ENCODE measurements at places on chromosomes 6 and 20.

- no peak for DNase-seq
Observed at GRCh38 chr6:6058054-6058444, 51.3 kb upstream of the NRN1 start.

DNA sequence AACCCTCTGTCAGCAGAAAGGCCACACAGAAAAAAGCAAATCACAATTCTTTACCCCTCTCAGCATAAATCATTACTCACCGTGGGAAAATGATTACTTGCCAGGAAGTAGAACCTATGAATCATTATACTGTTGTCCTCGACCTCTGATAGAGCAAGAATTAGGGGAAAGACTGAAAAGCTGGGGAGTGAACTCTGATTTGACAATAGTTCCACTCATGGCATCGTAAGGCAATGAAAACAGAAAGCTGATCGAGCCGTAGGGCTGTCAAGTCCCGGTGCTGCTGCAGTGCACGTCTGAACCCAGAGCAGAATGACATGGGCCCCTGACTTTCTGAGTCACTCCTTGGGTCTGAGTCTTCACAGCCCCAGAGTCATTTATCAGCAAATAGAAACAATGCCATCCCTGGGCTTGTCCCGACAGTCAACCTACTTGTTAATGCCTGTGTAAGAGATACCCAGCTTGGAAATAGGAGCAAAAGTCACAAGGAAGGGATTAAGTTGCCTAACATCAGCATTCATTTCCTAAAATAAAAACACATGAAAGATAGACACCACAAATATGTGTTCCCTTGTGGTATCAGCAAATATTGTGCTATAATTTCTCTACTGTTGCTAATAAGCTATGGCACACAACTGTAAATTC lies 224.8 kb upstream of the MARCKS start:
- no peak for DNase-seq

DNA sequence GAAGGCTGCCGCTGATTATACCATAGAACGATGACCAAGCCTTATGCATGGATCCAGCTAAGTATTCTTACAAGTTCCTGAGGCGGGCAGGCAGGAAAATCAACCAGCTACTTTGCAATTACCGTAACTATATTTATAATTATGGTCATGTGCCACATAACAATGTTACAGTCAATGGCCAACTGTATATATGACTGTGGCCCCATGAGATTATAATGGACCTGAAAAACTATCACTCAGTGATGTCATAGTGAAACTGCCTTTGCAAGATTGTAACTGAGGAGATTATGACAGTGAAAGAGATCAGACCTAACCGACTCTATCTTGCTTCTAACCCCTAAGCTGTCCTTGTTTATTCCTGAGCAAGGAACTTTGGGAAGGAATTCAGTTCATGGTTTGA lies 33.1 kb upstream of the FAM135A start:
- no peak for DNase-seq

GRCh38 chr6:150256618-150257272 lies 112.1 kb upstream of the IYD start:
- DNase-seq, result no peak

DNA sequence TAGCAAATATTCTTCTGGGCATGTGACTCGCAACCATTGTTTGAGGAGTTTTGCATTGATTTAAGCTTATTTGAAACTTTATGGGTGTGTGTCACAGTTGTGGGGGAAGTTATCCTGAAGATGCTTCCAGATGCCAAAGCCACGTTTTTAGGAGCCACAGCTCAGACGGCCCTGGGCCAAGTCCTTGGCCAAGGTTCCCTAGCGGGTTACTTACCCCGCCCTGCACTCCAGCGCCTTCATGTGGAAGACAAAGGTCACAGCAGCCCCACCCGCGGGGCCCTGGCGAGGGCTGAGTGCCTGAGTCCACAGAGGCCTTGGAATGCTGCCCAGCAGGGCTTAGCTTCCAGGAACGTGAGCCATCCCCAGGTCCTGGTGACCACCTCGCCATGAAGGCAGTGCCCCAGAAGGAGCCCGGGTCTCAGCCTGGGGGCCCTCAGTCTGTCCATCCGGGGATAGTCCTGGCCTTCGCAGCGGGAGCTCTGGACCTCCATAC lies 308.3 kb downstream of the CDH4 start:
- no peak for DNase-seq

DNA sequence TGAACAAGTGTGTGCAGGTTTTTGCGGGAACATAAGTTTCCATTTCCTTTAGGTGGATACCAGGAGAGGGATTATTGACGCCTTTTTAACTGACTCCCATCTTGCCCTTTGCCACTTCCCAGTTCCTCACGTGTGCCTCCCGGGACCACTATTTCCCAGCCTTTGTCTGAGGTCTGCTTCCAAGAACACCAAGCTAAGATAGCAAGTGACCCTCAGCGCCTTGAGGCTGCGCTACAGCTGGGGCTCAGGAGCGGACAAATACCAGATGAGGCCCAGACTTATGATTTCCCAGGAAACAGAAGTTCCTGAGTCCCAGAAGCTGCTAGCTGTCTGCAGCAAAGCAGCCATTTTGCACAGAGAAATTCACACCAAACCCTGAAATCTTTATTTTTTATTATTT lies 216.7 kb downstream of the SYNDIG1 start:
- no peak for DNase-seq

DNA sequence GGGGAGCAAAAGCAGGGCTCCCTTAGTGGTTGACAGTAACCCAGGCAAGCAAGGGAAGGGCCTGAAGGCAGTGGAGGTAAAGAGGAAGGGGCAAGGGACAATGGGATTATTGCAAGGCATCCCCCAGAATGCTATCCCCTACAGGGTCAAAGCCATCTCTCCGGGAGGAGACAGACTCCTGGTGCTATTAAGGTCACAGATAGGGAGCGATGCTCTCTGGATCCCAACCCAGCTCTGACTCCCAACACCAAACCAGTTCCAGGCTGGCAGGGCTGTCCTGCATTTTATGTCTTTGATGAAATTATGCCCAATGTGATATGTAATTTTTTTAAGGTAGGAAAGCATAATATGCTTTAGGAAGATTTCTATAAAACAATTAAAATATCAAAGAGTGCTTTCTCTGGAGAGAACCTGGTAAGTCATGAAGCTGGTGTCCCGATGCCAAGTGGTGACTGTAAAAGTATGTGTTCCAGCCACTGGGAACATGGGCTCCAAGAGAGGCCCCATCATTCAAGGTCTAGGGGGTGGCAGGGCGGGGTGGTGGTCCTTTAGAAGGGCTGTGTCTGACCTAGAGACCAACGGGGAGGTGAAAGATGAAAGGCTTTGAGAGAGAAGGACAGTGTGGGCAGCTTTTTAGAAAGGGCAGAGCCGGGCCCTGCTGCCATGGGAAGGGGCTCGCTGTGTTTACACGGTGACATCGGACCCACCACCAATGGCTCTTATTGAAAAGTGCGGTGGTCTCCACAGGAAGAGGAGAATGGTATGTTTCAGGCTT lies 276.5 kb downstream of the CDC5L start:
- DNase-seq, result no peak

DNA sequence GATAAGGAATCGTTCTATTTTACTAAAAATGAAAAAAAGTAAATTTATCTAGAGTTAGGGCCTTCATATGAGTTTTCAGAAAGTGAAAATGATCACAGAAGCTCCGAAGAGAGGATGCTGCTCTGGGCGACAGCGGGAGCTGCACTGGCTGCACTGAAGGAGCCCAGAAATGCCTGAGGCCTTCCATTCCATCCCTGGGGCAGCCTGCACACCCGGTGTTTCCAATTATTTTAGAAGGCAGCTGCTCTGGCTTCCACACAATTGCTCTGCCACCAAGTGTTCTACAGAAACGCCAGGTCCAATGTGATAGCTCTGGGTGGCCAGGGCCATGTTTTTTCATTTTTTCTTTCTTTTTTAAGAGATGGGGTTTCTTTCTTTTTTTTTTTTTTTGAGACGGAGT lies 3.6 kb downstream of the DTNBP1 start:
- DNase-seq, result no peak

- DNase-seq, result no peak
Observed at GRCh38 chr6:169944061-169944337, 192.6 kb downstream of the ERMARD start.

DNA sequence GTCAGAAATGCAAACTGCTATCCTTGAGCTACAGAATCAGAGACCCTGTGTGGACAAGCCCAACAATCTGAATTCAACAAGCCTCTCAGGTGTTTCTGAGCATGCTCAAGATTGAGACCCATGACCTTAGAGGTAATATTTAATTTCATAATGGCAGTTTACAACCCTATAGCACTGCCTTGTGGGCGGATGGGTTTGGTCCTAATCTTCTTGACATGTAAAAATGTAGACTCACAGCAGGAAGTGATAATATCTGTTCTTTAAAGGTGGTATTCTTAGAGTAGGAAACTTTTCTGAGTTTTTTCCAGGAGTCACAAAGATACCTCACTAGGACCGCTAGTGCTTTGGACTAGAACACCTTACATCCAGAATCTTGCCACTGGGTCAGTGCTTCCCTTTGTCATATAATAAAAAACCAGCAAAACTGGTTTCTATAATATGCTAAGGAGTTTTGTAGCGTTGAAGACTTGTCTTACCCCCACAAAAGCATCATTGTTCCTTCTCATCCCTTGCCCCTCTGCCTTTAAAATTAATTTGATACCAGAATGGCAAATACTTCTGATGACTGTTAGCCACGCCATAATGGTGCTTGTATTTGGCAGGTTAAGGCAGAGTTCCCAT lies 52.6 kb downstream of the E2F3 start:
- DNase-seq, result no peak

GRCh38 chr20:18692447-18692846 lies 104.6 kb downstream of the DTD1 start:
- DNase-seq, result no peak

DNA sequence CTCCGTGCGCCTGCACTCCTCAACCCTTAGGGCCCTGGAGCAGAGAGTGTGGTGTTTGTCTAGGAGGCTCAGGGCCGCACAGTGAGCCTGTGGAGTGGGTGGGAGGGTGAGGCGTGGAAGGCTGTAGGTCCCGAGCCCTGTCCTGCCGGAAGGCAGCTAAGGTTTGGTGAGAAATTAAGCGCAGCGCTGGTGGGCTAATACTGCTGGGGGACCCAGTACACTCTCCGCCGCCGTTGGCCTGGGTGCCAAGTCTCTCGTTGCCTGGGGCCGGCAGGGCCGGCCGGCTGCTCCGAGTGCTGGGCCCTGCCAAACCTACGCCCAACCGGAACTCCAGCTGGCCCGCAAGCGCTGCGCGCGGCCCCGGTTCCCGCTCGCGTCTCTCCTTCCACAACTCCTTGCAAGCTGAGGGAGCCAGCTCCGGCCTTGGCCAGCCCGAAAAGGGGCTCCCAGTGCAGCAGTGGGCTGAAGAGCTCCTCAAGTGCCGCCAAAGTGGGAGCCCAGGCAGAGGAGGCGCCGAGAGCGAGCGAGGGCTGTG lies 40.4 kb upstream of the MCUR1 start:
- DNase-seq, result no peak

DNA sequence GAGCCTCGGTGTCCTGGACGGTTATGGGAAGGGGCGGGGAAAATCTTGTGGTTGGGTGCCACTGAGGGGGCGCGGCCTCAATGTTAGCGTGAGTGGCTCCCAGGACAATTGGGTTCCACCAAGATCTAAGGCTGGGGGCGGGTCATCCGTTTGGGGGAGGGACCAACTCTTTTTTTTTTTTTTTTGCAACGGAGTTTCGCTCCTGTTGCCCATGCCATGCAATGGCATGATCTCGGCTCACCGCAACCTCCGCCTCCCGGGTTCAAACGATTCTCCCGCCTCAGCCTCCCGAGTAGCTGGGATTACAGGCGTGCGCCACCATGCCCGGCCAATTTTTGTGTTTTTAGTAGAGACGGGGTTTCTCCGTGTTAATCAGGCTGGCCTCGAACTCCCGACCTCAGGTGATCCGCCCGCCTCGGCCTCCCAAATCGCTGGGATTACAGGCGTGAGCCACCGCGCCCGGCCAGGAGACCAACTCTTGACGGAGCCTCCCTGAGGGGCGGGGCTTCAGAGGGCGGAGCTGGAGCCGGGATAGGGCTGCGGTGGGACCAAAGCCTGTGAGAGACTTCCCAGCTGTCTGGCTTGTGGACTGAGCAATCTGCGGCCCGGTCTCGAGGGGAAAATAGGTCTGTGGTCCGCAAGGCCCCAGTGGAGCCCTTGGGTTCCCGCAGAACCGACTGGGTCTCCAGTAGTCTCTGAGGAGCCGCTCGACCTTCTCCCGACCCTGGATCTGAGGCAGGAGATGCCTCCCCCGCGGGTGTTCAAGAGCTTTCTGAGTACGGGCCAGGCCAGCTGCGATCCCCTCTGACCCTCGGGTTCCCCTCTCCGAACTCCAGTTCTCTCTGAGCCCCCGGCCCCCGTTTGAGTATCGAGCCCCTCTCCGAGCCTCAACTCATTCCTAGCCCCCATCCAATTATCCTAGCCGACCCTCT lies 1.1 kb downstream of the SPAG4 start:
- peak; percentile 12 for DNase-seq

DNA sequence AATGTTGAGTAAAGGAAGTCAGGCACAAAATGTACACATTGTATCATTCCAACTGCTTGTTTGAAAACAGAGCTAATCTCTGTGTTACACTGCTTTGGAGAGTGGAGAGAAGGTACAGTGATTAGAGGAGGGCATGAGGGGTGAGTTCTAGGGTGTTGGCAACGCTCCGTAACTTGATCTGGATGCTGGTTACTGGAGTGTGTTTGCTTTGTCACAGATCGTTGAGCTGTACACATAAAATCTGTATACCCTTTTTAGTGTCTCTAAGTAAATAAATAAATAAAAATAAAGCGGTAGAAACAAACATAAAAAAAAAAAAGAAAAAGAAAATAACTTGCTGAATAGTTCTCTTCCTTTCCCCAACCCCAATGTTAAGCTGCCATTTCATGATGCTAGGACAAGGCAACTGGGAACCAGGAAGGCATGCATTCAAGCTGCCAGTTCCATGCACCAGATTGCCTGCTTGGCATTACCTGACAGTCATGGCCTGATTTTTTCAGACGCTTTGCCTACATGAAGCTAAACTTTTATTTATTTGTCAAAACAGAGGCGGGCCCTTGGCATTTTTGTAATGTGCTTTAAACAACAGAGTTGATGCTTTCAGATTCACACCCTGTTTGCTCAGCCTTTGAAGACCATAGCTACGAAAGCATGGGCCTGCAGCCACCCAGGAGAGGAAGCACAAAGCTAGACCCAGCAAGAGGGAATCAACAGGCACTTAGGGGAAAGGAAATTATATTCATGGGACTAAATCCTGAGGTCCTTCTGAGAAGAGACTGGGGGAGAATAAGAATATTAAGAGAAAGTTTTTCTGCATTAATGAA lies 21.2 kb downstream of the TNFRSF21 start:
- DNase-seq, result no peak

DNA sequence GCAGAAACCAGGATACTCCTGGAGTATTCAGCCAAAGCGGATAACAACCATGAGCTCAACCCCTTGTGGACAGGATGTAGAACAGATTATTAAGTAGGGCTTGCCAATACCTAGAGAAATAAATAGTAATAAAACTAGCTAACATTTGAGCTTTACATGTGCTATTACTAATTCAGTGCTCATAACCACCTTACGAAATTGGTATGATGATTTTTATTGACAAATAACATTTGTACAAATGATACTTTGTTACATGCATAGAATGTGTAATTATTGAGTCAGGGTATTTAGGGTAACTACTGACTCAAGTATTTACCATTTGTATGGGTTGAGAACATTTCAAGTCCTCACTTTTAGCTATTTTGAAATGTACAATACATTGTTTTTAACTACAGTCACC lies 287.9 kb downstream of the CDC5L start:
- no peak for DNase-seq

- DNase-seq, result no peak
Observed at GRCh38 chr6:151110576-151110905, 129.2 kb upstream of the AKAP12 start.
